ENCODE measurements at places on chromosomes 1 and 21.

DNA sequence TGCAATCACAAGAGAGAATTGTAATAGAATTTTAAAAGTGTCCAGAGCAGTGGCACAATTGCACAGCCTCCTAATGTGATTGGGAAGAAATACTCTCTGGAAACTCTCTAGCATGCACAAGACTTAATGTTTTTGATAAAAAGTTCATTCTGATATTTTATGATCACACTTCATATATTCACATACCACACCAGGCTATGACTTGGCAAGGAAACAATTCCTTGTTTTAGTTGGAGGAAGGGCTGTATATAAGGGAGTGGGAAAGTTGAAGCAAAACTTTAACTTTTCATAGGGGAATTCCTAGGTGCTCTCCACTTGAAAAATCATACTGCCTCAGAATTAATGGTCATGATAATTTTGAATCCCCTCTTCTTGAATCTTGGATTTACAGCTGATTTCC, 61.5 kb upstream of the ASB17 start:
- DNase-seq, result no peak

- DNase-seq, result peak; percentile 92
Measured at GRCh38 chr1:199691540-199691939, 336.0 kb upstream of the NR5A2 start.

DNA sequence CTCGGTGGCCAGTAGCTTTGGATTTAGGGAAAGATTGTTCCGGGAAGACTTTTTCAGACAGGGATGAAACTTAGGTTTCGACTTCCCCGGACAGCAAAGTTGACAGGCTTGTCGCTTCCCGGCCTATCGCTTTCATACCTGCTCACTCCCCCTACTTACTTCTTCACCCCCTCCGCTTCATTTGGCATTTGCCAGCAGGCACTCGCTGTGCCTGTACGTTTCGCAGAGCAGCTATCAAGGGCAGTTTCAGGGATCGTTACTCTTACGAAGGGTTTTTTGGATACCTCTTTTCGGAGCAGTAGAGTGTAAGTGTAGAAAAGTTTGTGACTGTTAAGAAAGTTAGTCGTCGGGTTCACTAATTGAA, 393 bp downstream of the BLZF1 start:
- DNase-seq, result no peak

GRCh38 chr1:154574716-154575115, 7.1 kb downstream of the CHRNB2 start:
- DNase-seq, result peak; percentile 24

GRCh38 chr21:45986316-45987051, 4.9 kb downstream of the COL6A1 start:
- DNase-seq, result no peak

- DNase-seq, result no peak
Measured at GRCh38 chr1:58409890-58410289, 136.6 kb downstream of the OMA1 start.
